Renal cortical epithelial cell (primary cell): ENCODE measurements at places on chromosomes 4 and X. TPM values are rescaled to one million over a fixed set of nuclear protein-coding genes. Genes with fewer than 3 reads are reported as not detected.

The CCKAR gene
- 0.05 TPM in 1 of 2 replicates, not detected in the other for total RNA-seq

The SPON2 gene
- total RNA-seq = 6.6 and 141 TPM in 2 replicates

The TEX11 gene
- total RNA-seq = 0.05 TPM in 1 of 2 replicates, not detected in the other

The SGMS2 gene
- 223 and 244 TPM in 2 replicates for total RNA-seq

DNA sequence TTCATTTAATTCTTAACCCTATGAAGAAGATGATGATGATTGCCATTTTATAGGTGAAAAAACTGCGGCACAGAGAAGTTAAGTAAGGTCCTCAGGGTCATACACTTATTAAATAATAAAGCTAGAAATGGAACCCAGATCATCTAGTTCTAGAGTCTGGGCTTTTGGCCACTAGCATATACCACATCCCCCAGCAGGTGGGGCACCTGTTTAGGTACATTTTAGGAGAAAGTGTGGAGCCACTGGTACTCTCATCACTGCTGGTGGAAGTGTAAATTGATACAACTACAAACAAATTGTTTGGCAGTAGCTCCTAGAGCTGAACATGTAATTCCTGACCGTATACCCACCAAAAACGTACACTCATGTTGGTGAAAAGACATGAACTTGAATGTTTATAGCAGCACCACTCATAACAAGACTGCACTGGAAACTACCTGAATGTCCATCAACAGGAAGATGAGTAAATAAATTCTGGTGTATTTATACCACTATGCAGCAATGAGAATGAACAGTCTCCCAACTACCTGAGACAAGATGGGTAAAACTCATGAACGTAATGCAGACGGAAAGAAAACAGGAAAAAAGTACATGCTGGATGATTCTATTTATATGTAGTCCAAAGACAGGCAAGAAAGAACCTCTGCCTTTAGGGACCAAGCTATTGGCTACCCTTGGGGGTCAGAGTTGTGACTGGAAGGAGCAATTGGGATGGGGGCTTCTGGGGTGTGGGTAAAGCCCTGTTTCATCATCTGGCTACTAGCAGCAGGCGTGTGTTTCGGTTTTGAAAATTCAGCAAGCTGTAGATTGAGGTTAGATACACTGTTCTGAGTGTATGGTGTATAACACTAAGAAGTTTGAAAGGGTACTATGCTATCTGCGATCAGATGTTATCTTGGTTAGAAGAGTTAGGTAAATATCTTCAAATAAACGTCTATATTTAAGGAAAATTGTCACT is 72.3 kb upstream of the ADGRG2 start:
- no peak for DNase-seq

The SLC10A7 gene
- total RNA-seq = 7.3 and 8.7 TPM in 2 replicates

The AMER1 gene
- total RNA-seq = 1.2 and 4.4 TPM in 2 replicates

The HEPH gene
- 0.10 TPM in 1 of 2 replicates, not detected in the other for total RNA-seq

DNA sequence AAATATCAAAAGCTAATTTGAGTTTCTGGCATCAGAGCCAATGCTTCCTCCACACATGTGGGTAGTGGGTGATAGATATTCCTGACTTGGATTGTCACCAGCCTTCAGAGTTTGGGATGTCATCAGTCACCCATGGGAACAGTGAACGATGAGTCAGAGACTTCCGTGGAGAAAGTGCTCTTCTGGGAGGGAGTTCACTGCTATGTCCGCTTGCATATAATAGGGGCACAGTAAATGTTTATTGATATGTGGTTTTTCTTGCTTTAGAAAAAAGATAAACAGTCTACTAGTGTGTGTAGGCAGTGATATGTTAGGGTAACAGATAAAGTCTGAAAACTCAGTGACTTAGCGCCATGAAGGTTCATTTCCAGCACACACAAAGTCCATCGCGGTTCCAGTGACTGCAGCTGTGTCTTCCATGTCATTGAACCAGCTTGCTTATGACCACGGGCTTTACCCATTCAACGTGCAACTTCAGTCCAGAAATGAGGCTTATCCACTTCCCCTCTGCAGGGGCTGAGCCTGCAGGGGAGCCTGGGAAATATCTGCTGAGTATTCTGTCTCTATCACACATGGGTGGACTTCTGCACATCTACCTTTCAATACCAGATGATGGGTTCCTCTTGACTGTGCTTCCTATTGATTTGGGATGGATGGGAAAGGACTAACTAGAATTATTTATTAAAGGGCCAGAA is 87.7 kb upstream of the WWC2 start:
- no peak for DNase-seq

DNA sequence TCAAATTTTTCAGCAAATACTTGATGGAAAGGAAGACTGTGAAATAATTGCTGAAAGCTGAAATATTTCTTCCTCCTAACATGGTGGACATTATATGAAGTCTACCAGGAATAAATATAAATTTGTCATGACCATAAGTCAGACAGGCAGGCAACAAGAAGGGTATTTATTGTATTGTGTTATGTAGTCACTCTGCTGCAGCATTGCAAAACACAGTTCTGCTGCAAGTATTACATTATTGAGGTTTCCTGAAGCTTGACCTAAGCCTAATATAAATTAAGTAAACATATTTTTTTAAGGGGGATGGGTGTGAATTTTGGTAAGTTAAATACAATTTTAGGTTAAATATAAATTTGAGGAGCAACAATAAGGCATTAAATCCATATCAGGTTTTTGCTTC is 60.2 kb upstream of the MAOA start:
- DNase-seq = peak; percentile 39

The TMPRSS11F gene
- total RNA-seq = not detected in 2 replicates

The HSFX4 gene
- total RNA-seq = not detected in 2 replicates

DNA sequence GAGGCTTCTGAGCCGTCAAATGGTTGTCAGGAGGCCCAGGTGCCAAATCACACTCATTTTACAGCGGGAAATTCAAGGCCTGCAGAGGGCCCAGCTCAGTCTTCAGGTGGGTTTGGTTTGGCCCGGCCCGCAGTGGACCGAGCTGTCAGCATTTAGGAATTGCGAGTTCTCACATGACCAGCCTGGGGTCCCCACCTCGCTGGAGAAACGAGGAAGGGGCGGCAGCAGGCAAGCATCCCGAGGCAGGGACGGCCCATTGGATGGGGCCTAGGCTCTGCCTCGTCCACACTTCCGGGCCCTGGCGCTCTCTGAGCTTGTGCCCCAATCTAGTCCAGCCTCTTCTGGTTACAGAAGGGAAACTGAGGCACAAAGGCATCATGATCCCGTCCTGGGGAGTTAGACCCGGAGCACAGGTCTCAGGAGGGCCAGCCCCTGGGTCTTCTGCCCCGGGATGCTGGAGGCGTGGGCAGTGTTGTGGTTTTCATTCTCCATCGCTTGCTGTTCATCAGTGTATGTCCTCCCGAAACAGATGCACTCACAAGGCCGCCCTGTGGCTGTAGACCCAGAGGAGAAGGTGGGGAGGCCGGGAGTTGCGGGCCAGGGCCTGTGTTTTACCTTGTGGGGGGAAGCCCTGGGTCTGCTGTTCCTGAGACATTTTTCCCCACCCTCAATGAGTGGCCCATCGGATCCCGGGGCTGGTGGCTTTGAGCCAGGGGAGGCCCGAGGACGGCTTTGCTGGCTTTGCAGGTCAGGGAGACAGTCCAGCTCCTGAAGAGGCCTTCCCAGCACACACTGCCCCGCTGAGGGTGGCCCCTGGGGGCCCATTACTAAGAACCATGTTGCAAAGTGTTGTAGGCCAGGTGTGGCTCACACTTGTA is 8.9 kb downstream of the PSAPL1 start:
- DNase-seq = no peak

The FAM9B gene
- not detected in 2 replicates for total RNA-seq
